Right renal cortex interstitium (tissue), 3 donors: ENCODE measurements at places on chromosomes 7 and 10.

GRCh38 chr10:24901686-24902399 lies 50.6 kb downstream of the PRTFDC1 start:
- DNase-seq = no peak

- DNase-seq = peak; percentile 41
These were observed 26.9 kb upstream of the TRIM56 start for GRCh38 chr7:101058355-101058754.

- DNase-seq = no peak
These were observed 564.5 kb upstream of the GHITM start for GRCh38 chr10:83574770-83575169.

- no peak for DNase-seq
These were observed 293.3 kb downstream of the USP6NL start for GRCh38 chr10:11317936-11318670.

DNA sequence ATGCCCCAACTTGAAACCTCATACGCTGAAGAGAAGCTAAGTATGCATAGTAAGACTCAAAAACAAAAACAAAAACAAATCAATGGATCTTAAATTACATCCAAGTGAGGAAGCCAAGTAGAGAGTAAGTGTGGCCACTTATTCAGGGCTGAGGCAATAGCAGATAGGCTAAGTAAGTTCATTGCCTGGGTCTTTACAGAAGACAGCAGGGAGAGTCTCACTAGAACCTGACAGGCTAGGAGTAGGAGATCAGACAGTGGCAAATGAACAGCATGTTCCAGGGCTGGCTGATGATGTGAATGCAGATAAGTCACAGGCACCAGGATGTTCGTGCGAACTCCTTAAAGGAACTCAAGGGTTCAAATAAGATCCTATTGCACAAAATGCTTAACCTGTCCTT lies 568.6 kb downstream of the KCNMA1 start:
- no peak for DNase-seq

GRCh38 chr10:55629793-55630490 lies 731.1 kb downstream of the ZWINT start:
- DNase-seq = peak; percentile 43

DNA sequence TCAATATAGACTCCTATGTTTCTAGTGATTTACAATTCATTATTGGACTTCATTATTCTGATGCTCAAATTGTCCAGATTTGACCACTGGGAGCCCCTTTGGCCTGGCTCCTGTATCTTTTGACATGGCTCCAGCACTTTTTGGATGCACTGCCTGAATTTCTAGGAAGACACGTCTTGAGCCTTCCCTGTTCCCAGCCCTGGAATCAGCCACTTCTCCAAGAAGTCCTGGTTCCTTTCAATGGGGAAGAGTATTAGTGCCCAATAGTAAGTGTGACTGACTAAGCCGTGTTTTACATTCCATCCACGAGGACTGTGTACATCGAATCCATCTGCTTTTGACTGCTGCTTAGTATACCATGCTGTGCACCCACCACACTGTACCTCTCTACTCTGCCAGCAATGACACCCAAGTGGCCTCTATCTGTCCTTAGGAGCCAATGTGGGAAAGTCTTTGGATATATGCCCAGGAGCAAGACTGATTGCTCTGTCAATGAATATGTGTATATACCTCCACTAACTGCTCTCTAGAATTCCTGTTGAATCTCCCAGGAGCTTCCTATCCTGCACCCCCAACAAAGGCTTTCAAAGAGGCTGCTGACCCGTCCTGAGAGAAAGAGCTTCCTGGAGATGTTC lies 23.2 kb upstream of the NPFFR1 start:
- DNase-seq = no peak

- no peak for DNase-seq
These were observed 15.1 kb downstream of the LRRC20 start for GRCh38 chr10:70367195-70367796.

DNA sequence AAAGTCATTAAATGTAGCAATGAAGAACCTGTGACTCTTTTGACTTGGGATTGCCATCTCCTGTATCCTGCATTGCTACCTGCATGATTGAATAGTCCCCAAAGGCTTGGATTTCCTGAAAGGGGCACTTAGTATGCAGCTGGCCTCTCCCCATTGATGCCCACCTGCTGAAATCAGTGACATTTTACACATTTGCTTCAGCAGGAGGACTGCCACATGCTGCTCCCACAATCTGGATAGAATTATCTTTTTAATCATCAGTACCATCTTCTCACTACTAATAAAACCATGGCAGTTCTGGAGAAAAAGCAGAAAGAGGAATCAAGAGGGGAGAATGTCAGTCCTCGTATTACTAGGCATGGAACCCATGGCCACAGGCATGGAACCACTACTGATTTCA lies 67.8 kb downstream of the SLC13A1 start:
- DNase-seq = no peak

DNA sequence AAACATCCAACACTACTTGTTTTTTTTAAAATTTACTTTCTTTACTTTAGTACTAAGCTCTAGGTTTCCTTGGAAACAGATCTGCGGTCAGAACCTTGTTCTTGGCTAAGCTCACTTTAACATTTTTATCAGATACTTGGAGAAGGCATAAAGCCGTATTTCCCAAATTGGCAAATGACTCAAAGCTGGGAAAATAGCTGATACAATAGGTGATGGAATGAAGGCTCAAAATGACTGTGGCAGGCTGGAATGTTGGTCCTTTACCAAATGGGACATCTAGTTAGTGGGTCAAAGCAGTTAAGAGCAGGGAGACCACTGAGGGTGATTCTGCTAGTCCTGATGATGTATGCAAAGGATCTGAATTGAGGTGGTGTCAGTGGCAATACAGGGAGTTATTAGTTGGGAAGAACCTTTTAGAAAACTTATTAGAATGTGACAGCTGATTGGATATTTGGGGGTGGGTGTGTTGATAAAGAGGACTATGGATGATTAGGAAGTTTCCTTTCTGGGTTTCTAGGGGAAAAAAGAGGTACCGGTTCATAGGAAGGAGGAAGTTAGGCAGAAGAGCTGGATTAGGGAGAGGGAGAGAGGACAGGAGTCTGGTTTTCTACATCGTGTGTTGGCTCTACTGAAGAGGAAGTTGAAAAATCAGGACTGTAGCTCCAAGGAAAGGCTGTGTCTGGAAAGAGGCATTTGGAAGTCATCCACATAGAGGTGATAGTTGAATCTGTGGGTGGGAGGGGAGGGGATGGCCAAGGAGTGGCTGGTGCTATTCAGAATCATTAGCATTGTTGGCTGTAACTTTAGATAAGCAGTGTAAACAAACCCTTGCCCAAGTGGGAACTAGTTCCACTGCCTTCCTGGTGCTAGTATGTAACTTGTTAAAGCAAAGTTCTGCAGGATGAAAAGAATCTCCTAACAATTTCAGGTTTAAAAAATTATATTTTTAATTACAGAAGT lies 13.1 kb downstream of the PLCE1 start:
- no peak for DNase-seq

GRCh38 chr7:99499371-99499720 lies 735 bp downstream of the ZNF394 start:
- no peak for DNase-seq
